Right atrium auricular region (tissue), 2 donors: ENCODE measurements at places on chromosomes 7 and 10.
A peak's percentile ranks its signal among the peaks of the same experiment; 100 is the strongest.

DNA sequence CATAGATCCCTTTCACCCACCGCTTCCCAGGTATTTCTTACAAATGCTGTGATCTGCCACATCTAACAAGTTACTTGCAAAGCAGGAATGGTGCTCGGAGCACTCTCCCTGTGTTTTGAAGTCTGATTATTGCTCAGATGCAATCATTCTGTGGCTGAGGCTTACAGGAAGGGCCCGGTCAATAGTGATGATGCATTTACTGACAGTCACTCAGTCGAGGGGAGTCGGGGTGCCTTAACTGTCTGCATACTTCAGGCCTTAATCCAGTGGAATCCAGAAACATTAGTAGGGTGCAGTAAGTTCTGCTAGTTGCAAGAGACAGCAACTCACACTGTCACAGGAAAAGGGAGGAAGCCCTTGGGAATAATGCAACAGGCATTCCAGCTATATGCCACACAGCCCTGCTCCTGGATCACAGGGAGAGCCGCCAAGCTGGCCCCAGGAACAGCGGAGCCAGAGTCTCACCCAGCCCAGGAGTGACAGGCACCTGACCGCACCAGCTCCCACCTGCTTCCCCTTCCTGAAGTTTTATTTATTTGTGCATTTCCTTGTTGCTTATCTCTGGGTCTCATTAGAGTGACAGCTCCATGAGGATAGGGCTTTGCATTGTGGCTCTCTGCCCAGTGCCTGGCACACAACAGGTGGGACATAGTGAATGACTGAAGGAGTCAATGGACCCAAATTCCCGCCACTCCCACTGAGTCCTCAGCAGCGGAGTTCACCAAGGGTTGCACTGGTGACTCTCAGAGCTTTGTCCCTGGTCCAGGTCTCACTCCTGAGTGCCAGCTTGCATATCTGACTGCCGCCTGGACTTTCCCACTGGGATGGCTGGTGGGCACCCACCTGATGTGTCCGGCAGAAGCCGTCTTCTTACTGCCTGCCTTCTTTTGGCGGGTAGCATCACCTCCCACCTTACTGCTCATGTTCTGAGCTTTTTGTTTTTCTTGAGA, 212.5 kb upstream of the SH2B2 start:
- DNase-seq = peak; percentile 54
- H3K36me3 ChIP-seq = peaks cover 18% of the 10 kb centered on the region
- H3K27me3 ChIP-seq = no peaks in the 10 kb centered on the region
- H3K27ac ChIP-seq = no peak overlapping the region
- H3K4me1 ChIP-seq = no peaks in the 10 kb centered on the region

DNA sequence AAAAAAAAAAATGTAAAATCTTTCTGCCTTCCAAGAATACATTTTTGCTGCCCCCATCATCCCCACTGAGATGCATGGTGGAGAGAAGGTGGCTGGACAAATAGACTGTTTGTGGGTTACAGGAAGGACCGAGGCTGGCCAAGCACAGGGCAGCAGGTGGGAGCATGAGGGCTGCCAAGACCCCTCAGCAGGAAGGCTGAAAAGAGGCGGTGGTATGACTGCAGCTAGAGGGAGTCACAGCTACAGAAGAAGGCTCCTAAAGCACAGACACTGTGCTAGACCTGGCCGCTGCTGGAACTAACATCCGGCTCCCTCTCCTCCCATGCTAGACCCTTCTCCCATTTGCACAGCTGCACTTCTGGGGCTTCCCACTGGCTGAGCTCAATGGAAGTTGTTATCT, 289.6 kb downstream of the TCERG1L start:
- H3K4me1 ChIP-seq = peaks cover 3% of the 10 kb centered on the region
- H3K27ac ChIP-seq = no peak overlapping the region
- H3K4me3 ChIP-seq = no peak overlapping the region
- DNase-seq = no peak

GRCh38 chr7:66725843-66726242, 14.7 kb upstream of the RABGEF1 start:
- no peaks in the 10 kb centered on the region for H3K36me3 ChIP-seq
- no peaks in the 10 kb centered on the region for H3K4me1 ChIP-seq
- no peaks in the 10 kb centered on the region for H3K27me3 ChIP-seq
- H3K4me3 ChIP-seq = no peak overlapping the region

DNA sequence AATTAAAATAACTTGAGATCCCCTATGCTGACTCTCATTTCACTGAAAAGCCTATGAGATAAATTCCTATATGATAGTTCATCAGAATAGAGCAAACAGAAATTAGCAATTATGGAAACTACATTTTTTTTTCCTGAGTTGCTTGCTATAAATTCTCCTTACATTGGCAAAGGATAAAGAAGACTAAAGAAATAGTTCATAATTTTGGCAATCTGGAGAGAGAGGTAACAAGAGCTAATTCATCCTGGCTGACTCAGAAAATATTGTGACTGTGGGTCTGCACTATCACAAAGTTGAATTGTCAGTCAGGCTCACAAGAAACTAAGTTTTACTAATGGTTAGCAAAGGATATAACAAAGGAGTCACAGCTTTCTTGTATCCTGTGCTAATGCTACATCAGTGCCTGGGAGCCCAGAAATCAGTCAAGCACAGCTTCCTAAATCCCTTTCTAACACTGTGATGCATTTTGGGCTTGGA, 483.0 kb downstream of the MAGI2 start:
- H3K4me1 ChIP-seq = no peaks in the 10 kb centered on the region
- no peak overlapping the region for H3K4me3 ChIP-seq
- DNase-seq = no peak
- H3K27me3 ChIP-seq = no peaks in the 10 kb centered on the region

DNA sequence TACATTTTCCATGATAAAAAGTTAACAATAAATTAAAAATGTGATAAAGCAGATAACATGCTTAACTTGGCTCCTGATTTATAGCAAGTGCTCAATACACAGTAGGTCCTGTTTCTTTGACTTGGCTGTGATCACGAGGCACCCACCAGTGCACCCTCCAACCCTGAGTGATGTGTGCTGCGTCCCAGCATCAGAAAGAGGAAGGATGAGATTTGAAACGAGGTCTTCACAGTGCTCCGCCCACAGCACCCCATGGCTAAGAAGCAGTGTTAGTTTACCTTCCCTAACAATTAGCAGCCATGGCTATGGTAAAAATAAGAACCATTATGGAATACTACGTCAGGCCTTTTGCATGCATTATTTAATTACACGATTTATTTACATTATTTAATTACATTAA, 292.0 kb upstream of the ZMIZ1 start:
- no peaks in the 10 kb centered on the region for H3K36me3 ChIP-seq
- H3K4me3 ChIP-seq = no peak overlapping the region
- no peak for DNase-seq
- no peaks in the 10 kb centered on the region for H3K4me1 ChIP-seq

DNA sequence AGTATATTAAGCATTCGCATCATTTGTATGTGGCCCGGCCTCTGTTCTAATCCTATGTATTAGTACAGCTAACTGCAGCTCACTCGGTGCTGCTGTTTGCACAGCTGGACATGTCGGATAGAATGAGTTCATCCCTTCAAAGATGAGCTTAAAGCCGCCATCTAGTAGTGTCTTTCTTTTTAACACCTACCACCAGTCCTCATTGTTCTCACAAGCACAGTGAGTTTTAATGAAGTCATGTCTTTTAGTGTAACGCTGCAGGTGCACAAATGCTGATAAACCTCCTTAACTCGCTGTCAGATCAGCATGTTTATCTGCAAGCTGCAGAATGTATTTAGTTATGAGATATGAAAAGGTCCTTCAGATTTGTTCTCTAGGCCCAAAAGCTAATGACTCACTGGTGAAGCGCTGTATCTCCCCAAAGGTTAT, 247.5 kb downstream of the MTERF1 start:
- no peak overlapping the region for H3K27ac ChIP-seq
- H3K27me3 ChIP-seq = no peaks in the 10 kb centered on the region
- DNase-seq = no peak
- peaks cover 7% of the 10 kb centered on the region for H3K4me1 ChIP-seq
- no peak overlapping the region for H3K4me3 ChIP-seq

- H3K27ac ChIP-seq = no peak overlapping the region
- no peaks in the 10 kb centered on the region for H3K4me1 ChIP-seq
- no peaks in the 10 kb centered on the region for H3K27me3 ChIP-seq
- H3K36me3 ChIP-seq = no peaks in the 10 kb centered on the region
- H3K4me3 ChIP-seq = no peak overlapping the region
Measured at GRCh38 chr10:80739963-80740715, 202.4 kb downstream of the SH2D4B start.

DNA sequence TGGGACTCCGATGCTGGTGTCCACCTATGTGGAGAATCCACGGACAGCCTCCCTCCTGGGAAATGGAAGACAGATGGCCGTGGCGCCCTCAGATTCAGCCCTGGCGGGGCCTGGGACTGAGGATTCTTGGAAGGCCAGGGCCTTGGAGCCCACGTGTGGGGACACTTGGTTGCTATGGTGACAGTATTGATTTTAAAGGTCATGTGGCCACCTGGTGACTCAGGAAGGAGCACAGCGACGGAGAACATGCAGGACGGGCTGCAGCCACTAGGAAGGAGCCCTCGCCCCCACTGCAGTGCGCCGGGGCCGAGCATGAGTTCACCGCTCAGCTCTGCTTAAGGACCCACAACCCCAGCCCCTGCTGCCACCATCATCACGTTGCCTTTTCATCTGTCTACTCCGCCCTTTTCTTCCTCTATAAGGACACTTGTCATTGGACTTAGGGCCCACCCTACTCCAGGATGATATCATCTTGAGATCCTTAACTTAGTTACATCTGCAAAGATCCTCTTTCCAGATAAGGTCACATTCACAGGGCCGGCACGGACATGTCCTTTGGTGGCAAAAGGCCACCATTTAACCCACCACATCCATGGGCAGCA, 3.7 kb upstream of the STK32C start:
- H3K27me3 ChIP-seq = no peaks in the 10 kb centered on the region
- peaks cover 16% of the 10 kb centered on the region for H3K4me1 ChIP-seq
- H3K4me3 ChIP-seq = no peak overlapping the region
- no peak overlapping the region for H3K27ac ChIP-seq

- H3K27ac ChIP-seq = peak overlapping the region; percentile 1
- no peak overlapping the region for H3K4me3 ChIP-seq
- no peak for DNase-seq
- H3K36me3 ChIP-seq = no peaks in the 10 kb centered on the region
- H3K27me3 ChIP-seq = no peaks in the 10 kb centered on the region
Measured at GRCh38 chr7:110522761-110523200, 568.1 kb upstream of the LRRN3 start.

GRCh38 chr7:126803060-126803665, 449.6 kb downstream of the GRM8 start:
- no peaks in the 10 kb centered on the region for H3K36me3 ChIP-seq
- H3K27me3 ChIP-seq = no peaks in the 10 kb centered on the region
- H3K27ac ChIP-seq = no peak overlapping the region
- H3K4me1 ChIP-seq = no peaks in the 10 kb centered on the region
- H3K4me3 ChIP-seq = no peak overlapping the region
- no peak for DNase-seq

DNA sequence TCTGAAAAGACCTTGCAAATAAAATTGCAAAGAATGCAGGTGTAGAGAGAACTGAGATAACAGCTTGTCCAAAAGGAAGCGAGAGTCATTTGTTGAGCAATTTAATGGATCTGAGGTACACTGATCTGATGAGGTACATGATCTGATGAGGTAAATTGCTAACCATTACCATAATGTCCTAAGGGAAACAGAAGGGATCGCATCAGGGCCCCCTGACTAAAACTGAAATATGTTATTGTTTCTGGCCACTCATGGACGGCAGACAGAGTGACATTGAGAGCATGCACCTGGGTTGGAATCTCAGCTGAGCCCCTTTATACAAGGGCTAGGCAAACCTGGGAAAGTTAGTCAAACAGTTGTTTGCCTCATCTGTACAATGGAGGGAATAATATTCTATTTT, 15.8 kb upstream of the PAPSS2 start:
- H3K36me3 ChIP-seq = no peaks in the 10 kb centered on the region
- H3K27me3 ChIP-seq = no peaks in the 10 kb centered on the region
- H3K4me3 ChIP-seq = no peak overlapping the region
- DNase-seq = no peak
- no peaks in the 10 kb centered on the region for H3K4me1 ChIP-seq

DNA sequence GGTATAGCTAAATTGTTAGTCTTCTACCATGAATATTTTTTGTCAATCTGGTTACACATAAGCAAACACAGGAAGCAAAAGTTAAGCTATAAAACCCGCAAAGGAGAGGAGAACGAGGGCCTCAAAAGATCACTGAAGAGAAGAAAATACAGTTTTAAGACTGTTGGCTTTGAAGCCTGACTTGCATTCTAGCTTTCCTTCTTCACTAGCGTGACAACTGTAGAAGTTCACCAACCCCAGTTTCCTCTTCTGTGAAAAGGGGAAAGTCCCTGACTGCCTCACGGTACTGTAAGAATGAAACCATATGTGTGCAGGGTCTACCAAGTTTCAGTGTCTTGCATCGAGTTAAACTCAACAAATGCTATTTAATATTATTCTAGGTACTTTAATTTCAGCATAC, 7.5 kb upstream of the LRRN3 start:
- no peaks in the 10 kb centered on the region for H3K36me3 ChIP-seq
- no peak for DNase-seq
- H3K4me1 ChIP-seq = no peaks in the 10 kb centered on the region

GRCh38 chr7:2663960-2664359, 24.0 kb upstream of the AMZ1 start:
- H3K4me1 ChIP-seq = no peaks in the 10 kb centered on the region
- no peaks in the 10 kb centered on the region for H3K36me3 ChIP-seq
- no peak for DNase-seq
- H3K4me3 ChIP-seq = no peak overlapping the region

DNA sequence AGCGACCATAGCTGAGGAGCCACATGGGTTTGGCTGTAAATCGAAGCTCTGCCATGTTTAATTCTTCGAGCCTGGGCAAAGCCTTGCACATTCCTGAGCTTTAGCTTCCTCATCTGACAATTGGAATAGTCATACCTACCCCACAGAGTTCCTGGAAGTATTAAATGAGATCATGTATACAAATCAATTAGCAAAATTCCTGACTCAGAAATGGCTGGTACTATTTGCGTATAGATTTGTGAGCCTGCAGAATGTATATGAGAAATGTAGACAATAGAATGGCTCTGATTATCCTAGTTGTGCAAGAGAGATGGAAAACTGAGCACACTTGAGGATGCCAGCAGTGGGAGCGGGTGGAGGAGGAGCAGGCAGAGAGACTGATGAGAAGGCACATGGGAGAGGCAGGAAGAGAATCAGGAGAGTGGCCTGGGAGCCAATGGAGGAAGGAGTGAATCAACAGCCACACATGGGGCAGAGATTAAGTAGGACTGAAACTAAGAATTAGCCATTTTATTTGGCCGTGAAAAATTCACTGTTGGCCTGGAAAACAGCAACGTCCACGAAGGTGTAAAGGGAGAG, 128.0 kb upstream of the C1GALT1 start:
- no peak overlapping the region for H3K27ac ChIP-seq
- DNase-seq = no peak
- no peak overlapping the region for H3K4me3 ChIP-seq
- H3K4me1 ChIP-seq = no peaks in the 10 kb centered on the region
- no peaks in the 10 kb centered on the region for H3K27me3 ChIP-seq

- DNase-seq = no peak
- no peak overlapping the region for H3K4me3 ChIP-seq
- no peaks in the 10 kb centered on the region for H3K27me3 ChIP-seq
- H3K27ac ChIP-seq = no peak overlapping the region
- peaks cover 7% of the 10 kb centered on the region for H3K4me1 ChIP-seq
Measured at GRCh38 chr10:67697724-67698131, 1.7 kb upstream of the CTNNA3 start.
